ENCODE measurements at places on chromosomes 7 and 10.

- peak; percentile 40 for DNase-seq
Observed at GRCh38 chr10:32054094-32054493, 2.1 kb downstream of the KIF5B start.

- no peak for DNase-seq
Observed at GRCh38 chr7:65820287-65820950, 52.5 kb upstream of the VKORC1L1 start.

- DNase-seq, result peak; percentile 86
Observed at GRCh38 chr10:6721480-6721879, 141.4 kb upstream of the PRKCQ start.

DNA sequence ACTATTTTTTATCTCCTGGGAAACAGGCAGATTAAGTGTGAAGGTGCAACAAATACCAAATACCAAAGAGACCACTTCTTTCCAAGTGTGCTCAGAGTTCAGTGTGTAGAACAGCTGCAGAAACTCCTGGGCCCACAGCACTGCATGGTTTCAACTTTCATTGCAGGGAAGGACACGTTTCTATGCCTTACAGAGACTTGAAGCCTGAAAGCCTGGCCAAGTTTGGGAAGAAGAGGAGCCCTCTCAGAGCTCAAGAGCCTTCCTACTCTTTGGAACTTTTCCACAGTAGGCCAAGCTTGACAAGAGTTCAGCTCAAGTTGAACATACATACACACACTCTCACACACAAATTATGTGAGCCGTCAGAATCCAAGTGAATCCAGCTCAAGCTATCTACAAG, 2.5 kb downstream of the HOXA4 start:
- DNase-seq, result no peak

- no peak for DNase-seq
Observed at GRCh38 chr10:82353381-82353780, 478.4 kb downstream of the NRG3 start.
